ENCODE measurements at places on chromosomes 7 and 10. TPM values are rescaled to one million over a fixed set of nuclear protein-coding genes. Genes with fewer than 3 reads are reported as not detected.

CPA2 gene
- total RNA-seq = not detected

PNLIPRP2 gene
- total RNA-seq = not detected

DNA sequence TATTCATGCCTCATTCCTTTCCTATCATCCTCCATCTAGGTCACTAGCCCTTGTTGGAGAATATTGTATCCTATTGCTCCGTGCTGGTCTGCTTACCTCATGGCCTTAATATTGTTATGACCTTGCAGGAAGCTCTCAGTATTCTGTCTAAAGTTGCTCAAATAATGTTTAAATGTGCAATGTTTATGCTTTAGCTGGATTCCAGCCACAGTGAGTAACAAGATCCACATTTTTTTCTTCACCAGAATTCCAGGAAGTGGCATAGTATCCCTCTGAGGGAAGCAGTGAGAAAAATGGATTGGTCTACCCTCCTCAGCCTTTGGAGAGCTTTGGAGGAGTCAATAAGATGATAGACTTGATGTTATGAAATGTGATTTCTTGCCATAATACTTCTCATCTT is 402.6 kb downstream of the NRG3 start:
- no peak for DNase-seq

DNA sequence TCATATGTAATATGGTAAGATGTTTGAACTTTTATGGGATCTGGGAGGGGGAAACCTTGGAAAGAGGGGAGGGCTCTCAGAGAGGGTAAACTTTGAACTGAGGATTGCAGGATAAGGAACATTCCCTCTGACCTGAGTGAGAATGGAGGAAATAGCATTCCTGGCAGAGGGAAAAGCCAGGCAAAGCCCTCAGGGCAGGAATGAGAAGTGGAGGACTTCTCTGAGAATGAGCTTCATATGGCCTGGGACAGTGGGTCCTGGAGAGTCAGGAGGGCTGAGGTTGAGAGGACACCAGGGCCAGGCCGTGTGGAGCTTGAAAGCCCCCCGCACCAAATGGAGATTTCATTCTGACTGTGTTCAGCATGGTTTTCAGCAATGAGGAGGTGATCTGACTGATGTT is 34.2 kb downstream of the NPVF start:
- no peak for DNase-seq

DNA sequence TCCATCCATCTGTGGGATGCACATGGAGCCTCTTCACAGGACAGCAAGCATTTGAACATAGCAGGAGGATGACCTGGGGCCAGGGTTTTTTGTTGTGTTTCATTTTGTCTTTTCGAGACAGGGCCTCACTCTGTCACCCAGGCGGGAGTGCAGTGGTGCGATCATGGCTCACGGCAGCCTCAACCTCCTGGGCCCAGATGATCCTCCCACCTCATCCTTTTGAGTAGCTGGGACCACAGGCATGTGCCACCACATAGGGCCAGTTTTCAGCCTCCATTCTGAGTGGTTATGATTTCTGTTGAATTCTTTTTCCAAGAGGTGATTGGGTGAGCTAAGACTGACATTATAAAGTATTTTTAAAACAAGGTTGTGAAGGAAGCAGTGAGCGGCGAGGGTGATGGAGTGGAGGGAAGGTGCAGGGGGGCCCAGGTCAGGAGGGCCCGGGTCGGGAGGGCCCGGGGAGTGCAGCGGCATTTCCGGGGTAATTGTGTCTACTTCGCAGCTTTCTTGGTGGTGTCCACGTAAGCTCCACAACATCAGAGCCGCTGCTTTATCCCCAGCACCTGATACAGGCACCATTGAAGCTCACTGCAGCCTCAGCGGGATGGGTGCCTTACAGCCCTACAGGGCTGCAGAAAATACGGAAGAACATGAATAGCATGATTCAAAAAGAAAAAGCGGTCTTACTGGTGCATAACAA is 12.0 kb upstream of the LARP4B start:
- no peak for DNase-seq

Measured in breast epithelium (tissue), 4 donors.